ENCODE measurements at places on chromosomes 12 and 14.

- no peak for DNase-seq
These were observed 117.2 kb downstream of the TTC7B start for GRCh38 chr14:90699016-90699415.

GRCh38 chr14:75849300-75849895 lies 132.4 kb downstream of the TGFB3 start:
- DNase-seq, result no peak

DNA sequence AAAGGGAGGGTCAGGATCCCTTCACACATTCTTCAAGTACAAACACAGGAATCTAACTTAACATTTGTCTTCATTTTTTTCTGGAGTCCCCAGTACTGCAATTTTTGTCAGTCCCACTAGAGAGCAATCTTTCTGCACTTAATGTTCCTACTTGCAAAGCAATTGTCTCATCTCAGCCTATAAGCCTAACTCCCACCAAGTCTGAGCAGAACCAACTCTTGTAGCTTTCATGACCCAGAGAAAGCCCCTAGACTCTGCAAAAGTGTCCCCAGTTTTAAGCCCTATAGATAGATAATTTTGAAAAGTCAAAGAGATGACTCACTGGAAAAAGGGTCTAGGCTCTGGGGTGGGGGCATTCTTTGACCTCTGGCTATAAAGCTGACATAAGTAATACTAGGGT lies 1.8 kb upstream of the ZBTB39 start:
- no peak for DNase-seq

DNA sequence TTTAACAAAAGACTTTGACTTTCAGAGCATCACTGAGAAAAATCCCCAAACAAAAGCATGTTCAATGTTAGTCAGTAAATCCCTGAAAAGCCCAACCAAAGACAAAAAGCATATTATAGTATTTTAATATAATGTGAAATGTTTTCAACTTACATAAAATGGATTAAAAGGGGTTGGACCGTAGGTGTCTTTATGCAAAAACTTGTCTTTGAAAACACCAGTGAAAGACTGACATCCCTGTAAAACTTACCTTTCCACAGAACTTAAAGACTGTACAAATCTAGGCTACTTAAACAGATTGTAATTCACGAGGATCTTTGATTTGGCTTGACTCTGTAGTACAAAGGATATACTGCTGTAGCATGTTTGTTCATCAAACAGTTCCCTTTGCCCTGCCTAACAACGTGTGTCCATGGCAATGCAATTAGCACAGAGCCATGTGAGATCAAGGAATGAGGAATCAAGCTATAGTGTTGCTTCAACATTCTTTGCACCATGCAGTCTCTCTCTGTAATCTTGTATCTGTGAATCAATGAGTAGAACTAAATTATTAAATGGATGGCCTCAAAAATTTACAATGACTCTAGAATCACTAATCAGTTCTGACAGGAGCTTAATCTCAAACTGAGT lies 138.5 kb upstream of the SYT1 start:
- DNase-seq, result no peak

DNA sequence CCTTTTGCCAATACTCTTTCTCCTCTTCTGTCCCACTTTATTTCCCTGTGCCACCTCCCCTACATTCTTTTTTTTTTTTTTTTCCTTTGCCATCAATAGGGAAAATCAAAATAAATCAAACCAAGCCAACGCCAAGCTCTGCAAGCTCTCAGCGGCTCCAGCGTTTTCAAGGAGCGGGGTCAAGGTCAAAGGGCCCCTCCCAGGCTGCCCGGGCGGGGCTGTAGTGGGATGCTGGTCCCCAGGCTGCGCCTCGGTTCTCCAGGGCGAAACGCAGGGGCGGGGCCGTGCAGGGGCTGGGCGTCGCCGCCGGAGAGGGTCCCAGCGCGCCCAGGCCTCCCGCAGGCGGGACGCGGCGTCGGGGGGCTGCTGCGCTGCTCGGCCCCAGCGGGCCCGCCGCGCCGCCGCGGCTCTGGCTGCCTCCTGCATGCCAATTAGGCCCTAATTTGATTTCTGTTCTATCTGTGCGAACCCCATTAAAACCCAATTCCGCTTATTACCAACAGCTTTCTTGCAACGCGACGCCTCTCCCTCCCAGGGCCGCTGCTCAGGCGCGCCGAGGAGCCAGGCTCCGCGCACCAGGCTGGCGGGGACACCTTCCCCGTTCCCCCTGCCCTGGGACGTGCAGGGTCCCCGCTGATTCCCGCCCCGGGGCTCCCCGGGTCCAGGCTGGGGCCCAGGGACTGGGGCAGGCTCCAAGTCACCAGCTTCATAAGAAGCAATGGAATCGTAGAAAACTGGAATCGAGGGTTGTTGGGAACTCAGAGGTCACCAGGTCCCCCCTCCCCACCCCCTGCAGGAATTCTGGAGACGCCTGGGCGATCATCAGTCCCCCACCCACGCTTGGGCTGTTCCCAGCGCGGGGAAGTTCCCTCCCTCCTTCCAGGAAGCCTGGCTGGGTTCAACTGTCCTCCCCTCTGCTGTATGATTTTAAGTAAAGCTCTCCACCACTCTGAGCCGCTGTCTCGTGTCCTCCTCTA lies 50.7 kb upstream of the MAP1LC3B2 start:
- no peak for DNase-seq

DNA sequence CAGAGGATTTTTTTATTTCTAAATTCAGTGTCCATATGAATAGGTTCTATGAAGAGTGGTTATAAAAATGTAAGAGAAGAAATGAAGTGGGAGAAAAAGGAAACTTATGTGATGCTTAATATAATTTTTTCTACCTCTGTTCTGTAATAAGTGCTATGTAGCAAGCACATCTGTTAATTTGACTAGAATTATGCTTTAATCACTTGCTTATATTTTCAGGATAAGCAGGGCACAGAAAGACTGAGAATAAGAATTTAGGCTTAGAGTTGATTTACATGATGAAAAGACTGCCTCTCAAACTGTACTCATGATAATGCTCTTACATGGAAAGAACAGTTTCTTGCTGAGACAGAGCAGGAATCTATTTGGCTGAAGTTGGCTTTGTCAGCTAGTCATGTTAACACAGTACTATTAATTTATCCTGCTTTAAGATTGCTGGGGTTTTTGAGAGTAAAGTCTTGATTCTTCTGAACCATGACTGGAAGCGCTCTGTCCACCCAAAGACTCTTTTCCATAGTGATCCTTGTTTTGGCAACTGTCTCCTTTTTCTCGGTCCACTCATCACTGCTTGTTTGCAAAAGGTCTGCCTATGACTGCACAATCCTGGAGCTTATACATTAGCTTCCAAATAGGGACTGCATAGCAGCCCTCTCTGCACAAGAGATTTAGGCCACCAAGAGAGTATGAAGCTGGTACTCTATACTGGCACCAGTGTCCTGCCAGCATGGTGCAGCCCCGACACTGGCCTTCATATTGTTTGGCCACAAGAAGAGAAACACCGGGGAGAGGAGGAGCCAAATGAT lies 98.8 kb downstream of the AKAP6 start:
- no peak for DNase-seq

DNA sequence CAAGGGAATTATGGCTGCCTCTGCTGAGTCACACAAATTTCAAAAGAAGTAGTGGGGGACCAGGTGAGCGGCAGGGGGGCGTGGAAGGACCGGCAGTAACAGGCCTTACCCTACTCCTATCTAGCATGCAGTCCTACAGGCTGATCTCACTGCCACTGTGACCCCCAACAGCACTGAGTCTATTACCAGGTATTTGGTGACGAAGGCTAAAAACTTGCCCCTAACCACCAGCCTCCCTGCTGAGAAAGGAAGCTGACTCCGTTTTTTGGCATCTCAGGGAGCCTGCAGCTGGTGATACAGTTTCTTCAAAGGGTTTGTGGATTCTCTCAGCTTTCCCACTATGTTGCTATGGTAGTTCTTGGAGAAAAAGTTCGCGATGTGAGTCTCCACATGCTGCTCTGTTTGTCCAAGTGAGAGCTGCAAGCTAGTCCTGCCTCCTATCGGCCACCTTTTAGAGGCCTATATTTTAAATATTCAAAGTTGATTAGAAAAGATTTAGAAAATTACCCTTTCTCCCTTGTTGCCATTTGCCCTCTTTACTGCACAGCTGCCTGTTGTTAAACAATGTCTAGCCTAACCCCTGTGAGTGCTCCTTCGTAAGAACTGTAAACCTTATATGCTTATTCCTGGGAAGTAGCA lies 57.1 kb upstream of the SLCO1B1 start:
- no peak for DNase-seq

DNA sequence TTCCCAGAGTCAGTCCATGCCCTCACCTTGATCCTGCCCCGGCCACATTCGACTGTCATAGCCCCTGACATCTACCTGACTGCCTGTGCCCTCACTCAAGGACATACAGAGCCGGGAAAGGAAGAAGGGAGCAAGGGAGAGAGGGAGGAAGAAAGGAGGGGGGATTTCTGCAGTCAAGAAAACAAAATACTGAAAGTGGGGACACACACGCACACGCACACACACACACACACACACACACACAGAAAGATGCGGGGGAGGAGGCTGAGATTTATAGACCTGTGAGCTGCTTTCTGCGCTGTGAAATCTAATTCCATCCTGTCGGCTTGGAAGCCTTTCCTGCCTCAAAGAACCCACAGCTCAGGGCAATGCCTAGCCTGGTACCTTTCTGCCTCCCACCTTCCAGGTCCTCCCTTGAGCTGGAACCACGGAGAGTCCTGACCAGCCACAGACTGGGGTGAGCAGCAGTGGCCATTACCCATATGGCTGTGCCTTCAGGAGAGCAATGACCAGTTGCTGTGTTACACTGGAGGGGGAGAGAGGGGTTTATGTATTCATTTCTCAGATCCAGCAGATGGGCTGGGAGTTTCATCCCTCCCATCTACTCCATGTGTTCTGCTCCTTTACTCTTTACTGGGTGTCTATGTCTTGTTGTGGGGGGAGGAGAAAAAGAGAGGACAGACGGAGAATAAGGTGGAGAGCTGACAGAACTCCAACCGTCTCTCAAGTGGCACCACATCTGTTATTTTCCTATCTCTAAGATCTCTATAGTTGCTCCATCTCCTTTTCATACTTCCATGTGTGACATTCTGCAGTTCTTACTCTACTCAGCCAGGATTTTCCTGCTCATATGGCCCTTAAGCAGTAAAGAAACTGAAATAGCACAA lies 12.9 kb downstream of the C14orf93 start:
- no peak for DNase-seq

DNA sequence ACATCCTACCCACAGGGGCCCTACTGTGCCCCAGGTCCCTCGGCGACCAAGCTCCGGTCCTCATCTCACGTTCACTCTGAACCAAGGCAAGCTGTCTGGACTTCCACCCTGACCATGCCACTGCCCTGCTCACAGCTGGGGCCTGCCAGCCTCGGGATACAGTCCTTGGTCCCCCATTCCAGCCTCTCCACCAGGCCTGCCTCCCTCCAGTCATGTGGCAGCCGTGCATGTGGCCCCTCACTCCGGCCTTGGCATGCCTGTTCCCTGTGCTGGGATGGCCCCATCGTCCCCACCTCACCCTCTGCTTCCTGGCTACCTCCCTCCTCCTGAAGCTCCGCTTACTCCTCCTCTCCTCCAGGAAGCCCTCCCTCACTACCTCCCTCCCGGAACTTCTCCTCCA lies 38.6 kb upstream of the DLK1 start:
- DNase-seq, result no peak

DNA sequence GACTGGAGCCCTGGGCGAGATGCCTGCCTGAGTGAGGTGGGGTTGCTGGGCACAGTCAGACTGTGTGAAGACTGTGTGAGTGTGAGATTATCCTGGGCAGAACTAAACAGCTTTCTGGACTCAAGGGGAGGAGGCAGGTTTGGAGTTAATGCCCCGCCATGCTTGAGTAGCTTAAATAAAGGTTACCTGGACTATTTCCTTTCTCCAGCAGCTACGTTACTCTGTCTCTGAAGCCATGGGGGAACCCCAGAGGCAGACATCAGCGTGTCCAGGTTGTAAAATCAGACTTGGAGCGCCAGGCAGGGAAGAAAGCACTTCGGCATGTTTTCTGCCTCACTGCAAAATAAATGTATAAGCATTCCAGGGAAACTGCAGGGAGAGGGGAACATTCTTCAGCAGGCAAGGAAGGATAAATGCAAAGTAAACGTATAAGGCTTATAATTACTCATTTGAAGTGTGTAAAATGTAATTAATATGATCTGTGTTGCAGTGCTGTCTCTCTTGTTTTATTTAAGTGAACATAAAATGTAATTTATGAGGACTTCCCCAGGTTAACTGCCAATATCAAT lies 129.7 kb downstream of the CHST11 start:
- DNase-seq, result no peak

DNA sequence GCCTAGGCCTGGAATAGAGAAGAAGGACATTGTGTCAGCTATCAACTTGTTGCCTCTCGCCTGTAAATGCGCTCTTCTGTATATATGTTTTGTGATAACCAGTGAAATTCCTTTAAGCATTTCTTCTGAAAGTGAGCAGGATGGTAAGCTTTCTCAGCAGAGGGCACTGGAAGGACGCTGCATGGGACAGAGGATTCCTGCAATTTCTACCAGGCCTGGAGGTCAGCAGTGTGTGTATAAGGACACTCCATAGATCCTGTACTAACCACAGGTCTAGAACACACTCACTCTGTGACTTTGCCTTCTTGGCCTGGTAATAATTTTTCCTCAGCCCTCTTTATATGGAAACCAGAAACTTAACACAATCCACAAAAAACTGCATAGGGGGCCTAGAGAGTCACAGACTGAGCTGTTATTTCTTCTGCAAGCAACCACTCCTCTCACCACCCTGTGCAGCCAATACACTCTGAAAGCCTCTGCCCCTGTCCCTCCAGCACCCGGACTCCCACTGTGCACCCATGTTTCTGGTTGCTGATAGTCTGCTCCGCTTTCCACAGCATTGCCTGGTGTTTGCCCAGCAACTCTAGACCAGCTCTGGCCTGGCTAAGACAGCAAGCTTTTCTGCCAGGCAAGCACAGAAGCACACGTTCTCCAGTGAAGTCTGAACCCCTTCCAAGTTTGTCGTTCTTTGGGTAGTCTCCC lies 94.0 kb upstream of the RMST start:
- no peak for DNase-seq

- DNase-seq, result peak; percentile 68
These were observed 37.3 kb upstream of the EML1 start for GRCh38 chr14:99755629-99756603.

- DNase-seq, result no peak
These were observed 124.6 kb downstream of the RFLNA start for GRCh38 chr12:124419292-124420040.

DNA sequence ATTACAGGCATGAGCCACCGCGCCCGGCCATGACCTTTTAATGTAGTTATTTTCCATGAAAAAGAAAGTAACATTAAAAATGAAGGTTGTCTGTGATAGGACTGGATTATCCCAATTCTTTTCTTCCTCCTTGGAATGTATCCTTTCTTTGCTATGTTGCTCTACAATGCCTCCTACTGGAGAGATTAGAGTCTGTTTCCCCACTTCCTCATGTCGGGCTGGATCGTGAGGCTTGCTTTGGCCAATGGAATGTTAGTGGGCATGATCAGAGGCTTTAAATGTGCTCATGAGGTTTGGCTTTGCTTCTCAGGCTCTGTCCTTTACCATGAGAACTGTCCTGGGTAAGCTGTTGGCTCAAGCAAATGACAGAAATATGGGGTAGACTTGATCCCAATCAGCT lies 34.7 kb upstream of the SOCS2 start:
- DNase-seq, result no peak
